T-helper 2 cell (primary cell): ENCODE measurements at places on chromosomes 16 and 17.

- no peak for DNase-seq
These were observed 3.3 kb upstream of the VAC14 start for GRCh38 chr16:70804153-70804733.

- no peak for DNase-seq
These were observed 32.9 kb downstream of the CFAP20 start for GRCh38 chr16:58096249-58096648.

- DNase-seq = no peak
These were observed 73.2 kb downstream of the AIPL1 start for GRCh38 chr17:6361733-6362132.

GRCh38 chr16:4433228-4433627 is 7.6 kb downstream of the DNAJA3 start:
- DNase-seq = no peak

GRCh38 chr17:40265337-40265736 is 22.3 kb upstream of the CDC6 start:
- DNase-seq = no peak

DNA sequence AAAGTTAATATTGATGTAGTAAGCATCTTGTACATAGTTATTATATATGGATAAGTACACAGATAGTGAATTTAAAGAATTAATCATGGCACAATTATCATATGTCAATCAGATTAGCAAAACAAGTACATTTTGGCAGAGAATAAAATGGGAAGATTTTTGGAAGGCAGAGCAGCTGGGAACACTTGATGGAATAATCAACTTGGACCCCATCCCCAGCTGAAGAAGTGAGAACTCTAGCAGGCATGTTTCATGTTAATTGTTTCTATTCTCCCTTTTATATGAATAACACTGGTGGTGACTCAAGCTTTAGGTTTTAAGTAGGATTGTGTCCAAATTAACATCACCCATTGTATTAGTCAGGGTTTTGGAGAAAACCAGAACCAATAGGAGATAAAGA is 198.7 kb downstream of the KCNJ2 start:
- DNase-seq = no peak

DNA sequence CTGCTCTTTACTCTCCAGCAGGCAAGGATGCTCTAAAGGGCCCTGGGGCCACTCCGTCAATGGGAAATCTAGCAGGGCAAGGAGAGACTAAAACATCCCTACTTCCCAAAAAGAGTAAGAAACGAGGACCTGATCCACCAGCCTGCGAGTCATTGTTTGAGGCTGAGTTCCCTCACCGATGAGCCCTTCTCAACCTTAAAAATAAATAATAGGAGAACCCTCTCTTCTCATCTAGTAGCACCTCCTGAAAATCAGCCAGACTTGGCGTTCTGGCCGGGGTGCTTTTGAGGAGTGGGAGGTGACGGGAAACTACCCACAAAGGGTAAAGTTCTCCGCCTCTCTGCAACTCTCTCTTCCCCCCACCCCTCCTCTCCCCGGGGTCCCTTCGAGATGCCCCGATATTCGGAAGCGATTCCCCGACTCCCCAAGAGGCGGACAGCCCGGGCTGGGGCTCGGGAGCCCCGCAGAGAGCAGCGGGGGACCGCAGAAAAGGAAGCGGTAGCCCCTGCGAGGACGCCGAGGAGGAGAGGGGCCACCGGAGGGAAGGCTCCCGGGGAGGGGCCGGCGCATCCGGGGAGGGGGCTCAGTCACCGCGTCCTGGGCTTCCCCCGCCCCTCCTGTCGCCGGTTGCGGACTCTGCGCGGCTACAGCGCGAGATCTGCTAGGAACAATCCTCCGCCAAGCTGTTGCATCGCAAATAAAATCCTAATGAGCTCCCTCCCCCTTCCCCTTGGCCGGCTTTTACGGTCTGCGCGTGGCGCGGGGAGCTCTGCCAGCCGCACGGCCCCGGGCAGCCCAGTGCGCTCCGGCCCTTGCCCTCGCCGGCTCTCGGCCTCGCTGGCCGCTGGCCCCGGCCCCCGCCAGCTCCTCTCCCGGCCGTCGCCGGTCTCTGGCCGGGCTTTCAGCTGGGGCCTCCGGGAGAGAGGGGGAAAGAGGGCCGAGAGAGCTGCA is 1.3 kb downstream of the HOXB9 start:
- no peak for DNase-seq

DNA sequence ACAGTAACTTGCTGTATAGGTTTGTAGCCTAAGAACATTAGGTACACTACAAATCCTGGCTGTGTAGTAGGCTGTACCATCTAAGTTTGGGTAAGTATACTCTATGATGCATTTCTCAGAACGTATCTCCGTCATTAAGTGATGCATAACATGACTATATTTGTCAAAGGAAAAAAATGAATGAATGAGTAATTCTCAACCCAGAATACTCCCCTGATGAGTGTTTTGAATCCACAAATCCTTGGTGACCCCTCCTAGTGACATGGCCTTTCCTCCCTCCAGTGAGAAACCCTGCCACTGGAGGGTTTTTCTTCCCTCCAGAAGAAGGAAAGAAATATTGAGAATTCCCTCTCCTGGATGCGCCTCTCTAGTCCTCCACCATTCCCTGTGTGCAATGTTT is 24.0 kb upstream of the SALL1 start:
- DNase-seq = no peak

DNA sequence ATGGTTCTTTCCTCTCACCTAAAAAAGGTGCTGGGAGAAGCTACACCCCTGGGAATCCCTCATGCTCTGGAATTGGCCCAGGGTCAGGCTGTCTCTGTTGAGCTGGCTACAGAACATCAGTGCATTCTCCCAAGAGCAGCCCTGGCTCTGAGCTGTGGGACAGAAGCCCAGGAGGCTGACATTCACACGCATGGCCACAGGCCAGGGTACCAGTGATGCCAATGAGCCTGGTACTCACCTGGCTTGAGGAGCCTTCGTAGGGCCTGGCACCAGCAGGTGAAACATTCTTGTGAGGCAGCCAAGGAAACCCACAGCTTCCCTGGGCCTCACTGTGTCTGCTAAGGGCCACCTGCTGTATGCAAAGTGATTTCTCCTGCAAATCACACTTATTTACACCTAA is 121.7 kb upstream of the CCL2 start:
- no peak for DNase-seq

DNA sequence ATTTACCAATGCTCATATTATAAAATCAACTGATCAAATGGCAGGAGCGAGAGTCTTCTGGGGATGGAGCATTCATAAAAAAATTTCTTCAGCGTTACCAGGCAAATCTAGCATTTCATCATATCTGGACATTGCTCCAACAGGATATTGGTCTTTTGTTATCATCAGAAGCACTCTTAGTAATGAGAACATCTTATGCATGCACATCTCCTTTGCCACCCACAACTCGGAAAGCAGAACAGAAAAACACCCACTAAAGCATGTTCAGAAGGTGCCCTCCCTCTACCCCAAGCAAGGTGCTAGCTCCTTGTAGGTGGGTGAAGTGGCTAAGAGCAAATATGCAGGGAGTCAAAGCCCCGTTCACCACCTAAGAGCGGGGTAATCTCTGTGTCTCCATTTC is 18.9 kb downstream of the ARHGAP17 start:
- DNase-seq = no peak

- no peak for DNase-seq
These were observed 1.5 kb downstream of the MRPL27 start for GRCh38 chr17:50371526-50371925.

DNA sequence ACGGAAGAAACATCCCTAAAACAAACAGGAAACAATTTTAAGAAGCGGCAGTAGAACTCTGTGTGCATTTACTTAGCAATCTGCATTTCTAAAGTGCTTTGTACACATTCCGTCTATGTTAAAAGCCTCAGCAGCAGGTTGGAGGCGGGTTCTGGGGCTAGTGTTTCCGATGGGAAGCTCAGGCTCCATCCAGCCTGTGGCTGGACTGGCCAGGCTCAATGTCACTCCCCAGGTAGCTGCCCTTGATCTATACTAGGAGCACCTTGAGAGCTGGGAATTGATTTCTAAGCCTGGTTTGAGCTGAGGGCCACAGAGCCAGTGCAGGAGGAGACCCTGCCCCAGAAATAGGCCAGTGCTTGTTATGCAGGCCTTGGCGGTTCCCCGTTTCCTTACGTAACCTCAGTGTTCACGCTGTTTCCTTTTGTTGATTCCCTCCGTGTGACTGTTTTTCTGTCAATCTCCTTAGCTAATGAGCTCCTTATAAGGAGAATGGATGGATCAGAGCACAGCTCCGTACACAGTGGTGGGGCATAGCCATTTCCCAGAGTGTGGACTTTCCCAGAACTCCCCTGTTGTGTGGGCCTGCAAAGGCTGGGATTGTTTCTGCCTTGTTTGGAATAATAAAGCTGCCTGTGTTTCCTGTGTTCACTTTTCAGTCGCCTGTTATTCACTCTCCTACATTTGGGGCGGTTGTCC is 21.4 kb downstream of the ADORA2B start:
- no peak for DNase-seq

- DNase-seq = no peak
These were observed 201.0 kb upstream of the NLRP1 start for GRCh38 chr17:5785338-5785737.
